ENCODE measurements at places on chromosomes 5 and 9.

- DNase-seq: no peak
Observed at GRCh38 chr5:141507387-141508091, 18.7 kb downstream of the PCDHGC5 start.

GRCh38 chr9:115157245-115157674 lies 39.3 kb upstream of the TNC start:
- no peak for DNase-seq

DNA sequence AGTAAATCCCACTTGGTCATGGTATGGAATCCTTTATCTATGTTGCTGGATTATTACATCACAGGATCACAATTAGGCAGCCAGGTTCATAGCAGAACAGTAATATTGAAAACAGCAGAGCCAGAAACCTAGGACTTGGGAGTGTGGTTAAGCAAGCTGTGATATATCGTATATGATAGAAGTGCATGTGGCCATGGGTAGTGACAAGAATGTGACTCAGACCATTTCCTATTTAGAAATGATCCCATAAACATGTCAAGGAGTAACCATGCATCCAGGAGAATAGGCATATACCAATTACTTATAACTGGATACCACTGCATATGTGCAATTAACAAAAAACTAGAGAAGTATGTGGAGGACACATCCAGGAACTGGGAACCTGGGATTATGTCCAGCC lies 31.2 kb downstream of the AMBP start:
- no peak for DNase-seq

GRCh38 chr9:133767008-133767407 lies 28.9 kb upstream of the SARDH start:
- no peak for DNase-seq

DNA sequence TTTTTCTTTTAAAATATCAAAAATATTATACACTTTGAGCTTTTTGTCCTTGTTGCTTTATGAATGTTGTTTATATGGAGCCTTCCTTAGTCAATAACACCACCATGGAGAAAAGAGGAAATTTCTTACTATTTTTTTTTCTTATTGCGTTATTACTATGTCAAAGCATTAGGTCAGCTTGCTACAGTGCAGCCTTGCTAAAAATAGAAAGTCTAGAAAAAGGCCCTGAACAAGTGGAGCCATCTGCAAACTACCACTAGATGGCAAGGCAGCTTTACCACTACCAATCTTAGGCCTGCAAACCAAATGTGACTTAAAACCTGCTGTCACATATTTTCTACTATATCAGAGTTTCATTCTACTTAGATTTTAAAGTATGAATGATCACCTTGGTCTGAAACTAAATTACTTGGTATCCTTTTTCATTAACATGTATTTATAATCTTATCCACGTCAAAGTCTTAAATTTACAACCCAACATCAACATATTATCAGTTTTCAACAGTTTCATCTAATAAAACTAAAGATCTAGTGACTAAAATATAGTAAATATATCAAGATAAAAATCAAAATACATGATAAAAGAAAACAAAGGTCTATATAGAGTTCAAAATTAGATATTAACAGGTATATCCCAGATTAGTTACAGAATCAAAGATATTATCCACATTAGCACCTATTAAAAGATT lies 113.1 kb upstream of the ACOT12 start:
- DNase-seq: peak; percentile 2

DNA sequence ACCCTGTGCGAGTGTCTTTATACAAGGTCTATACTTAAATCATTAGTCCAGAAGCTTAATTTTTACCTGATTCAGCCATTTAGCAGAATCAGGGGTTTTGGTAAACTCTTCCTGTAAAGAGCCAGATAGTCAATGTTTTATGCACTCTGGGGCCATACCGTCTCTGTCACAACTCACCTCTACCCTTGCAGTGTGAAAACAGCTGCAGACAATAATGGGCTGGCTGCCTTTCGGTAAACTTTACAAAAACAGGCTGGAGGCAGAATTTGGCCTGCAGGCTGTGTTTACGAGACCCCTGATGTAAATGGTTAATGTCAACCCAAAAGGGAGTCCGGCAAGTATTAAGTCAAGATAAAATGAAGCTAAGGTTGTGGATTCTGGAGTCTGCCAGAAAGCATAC lies 32.8 kb downstream of the SMARCA2 start:
- DNase-seq: no peak

DNA sequence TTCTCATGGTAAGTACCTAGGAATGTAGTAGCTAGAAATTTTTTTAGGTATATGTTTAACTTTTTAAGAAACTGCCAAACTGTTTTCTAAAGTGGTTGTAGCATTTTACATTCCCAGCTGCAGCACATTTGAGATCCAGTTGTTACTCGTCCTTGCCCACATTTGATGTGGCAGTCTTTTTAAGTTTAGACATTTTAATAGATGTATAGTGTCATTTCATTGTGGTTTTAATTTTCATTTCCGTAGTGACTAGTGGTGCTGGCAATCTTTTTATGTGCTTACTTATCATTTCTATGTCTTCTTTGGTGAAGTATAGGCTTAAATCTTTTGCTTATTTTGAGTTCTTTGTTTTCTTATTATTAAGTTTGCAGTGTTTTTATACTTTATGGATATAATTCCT lies 171.6 kb downstream of the GAS1 start:
- DNase-seq: no peak

DNA sequence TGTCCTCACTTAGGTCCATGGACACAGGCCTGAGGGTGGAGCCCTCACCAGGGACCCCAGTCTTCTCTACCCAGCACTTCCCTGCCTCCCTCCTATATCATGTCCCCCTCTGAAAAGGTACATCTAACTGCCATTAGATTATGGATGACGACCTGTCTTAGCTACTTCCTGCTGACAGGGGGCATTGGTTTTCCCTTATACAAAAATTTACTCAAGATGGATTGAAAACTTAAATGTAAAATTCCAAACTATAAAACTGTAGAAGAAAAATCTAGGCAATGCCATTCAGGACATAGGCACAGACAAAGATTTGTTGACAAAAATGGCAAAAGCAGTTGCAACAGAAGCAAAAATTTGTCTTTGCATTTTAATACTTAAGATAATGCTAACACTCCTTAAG lies 623.2 kb upstream of the FAM174A start:
- DNase-seq: no peak

DNA sequence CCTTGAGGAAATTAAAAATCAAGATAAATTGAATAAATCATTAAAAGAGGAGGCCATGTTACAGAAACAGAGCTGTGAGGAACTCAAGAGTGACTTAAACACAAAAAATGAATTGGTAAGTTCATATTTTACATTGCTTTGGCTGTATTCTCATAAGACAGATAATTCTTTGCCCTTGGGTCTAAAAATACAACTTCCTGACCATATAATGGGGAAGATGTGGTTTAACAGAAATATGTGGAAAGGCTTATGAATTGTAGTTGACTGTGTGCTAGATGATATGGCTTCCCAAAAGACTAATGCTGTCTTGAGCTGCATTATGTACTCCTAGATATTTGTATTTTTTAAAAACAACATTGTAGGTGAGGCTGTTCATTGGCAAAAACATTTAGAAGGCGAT lies 33.1 kb downstream of the CNTRL start:
- no peak for DNase-seq

- DNase-seq: peak; percentile 83
Observed at GRCh38 chr5:172713113-172713808, 57.7 kb downstream of the DUSP1 start.

DNA sequence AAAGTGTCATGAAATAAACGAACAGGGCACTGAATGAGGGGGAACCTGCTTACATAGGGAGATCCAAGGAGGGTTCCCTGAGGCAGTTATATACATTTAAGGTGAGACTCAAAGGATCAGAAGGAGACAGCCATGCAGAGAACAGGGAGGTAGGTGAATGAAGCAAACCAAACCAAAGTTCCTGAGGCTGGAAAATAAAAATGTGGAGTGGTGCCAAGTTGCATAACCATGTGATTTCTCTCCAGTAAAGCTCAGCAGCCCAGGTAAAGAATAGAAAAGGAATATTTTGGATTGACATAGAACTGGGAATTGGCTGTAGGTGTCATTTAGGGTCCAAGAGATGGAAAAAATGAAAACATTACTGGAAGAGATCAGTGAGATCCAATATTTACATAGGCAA lies 110.7 kb downstream of the CAAP1 start:
- no peak for DNase-seq

Measured in stimulated activated CD4-positive, alpha-beta T cell treated with anti-CD3 and anti-CD28 coated beads, Interleukin-2, amount 100 ng/mL, for 24 hours (primary cell).